Thymus (tissue), 14 donors: ENCODE measurements at places on chromosomes 2 and 18. TPM values are rescaled to one million over a fixed set of nuclear protein-coding genes. Genes with fewer than 3 reads are reported as not detected.

Gene RRM2
- 4.2 TPM for polyA plus RNA-seq

Gene IGFBP2
- polyA plus RNA-seq = 111 TPM

DNA sequence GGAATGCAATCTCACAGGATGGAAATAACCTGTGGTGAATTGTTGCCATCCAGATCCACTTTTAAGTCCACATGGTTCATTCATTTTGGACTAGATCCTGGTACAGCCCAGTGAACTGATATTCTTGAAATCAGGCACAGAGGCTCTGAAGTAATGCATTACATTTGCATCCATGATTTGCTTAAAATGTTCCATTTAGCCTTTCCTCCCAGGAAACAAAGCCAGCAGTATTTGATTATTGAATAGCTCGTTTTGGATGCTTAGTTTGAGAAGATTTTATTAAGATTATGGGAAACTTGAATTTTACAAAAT is 995.8 kb upstream of the CDH2 start:
- H3K27me3 ChIP-seq = no peaks in the 10 kb centered on the region
- no peaks in the 10 kb centered on the region for H3K36me3 ChIP-seq

GRCh38 chr2:145431181-145431951 is 911.4 kb upstream of the ZEB2 start:
- no peaks in the 10 kb centered on the region for H3K4me1 ChIP-seq
- no peak overlapping the region for H3K27ac ChIP-seq
- no peaks in the 10 kb centered on the region for H3K27me3 ChIP-seq
- no peak for DNase-seq
- no peaks in the 10 kb centered on the region for H3K36me3 ChIP-seq
- H3K4me3 ChIP-seq = no peak overlapping the region

DNA sequence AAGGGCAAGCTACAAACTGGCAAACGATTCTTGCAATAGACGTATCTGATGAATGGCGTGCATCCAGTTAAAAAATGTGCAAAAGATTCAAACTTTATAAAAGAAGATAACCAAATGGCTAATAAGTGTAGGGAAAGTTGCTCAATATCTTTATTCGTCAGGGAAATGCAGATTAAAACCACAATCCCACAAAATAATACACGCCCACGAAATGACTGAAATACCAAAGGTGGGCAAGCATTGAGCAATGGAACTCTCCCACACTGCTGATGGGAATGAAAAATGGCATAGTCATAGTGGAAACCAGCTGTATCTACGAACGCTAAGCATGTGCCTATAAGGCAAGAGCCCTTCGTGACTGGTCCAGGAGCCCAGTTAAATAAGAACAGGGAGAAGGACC is 168.6 kb upstream of the SIX2 start:
- H3K4me1 ChIP-seq = no peaks in the 10 kb centered on the region
- H3K27ac ChIP-seq = no peak overlapping the region
- H3K4me3 ChIP-seq = no peak overlapping the region
- peaks cover 16% of the 10 kb centered on the region for H3K27me3 ChIP-seq

GRCh38 chr2:159737917-159738296 is 25.6 kb downstream of the MARCHF7 start:
- H3K4me3 ChIP-seq = no peak overlapping the region
- no peak overlapping the region for H3K27ac ChIP-seq
- no peaks in the 10 kb centered on the region for H3K27me3 ChIP-seq
- DNase-seq = no peak
- no peaks in the 10 kb centered on the region for H3K4me1 ChIP-seq
- H3K36me3 ChIP-seq = peaks cover 23% of the 10 kb centered on the region

- H3K4me3 ChIP-seq = no peak overlapping the region
- H3K27ac ChIP-seq = no peak overlapping the region
- H3K27me3 ChIP-seq = no peaks in the 10 kb centered on the region
Measured at GRCh38 chr18:32366586-32367538, 103.8 kb downstream of the GAREM1 start.

DNA sequence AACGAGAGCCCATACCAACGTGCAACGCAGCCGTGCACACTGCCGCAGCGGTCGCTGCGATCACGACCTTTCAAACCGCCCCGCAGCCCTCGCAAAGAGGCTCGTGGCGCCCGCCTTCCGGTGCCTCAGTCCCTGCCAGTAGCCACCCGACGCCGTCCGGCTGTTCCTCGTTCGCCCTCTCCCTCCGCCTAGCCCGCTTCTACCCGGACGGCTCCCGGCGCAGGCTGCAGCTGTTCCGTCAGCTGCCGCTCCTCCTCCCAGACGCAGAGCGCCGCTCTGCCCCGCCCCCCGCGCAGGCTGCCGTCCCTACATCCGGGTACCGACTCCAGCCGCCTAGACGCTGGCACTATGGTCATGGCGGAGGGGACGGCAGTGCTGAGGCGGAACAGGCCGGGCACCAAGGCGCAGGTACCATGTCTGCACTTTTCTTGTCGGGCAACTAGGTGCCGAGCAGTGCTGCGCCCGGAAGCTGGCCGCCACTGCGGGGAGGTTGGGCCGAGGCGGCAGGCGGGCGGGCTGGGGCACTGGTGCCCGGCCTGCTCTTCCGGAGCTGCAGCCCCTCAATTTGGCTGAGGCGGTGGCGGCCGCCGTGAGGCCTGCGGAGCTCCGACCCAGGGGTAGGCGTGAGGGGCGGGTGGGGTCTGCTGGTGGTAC is at the start of gene MOB4:
Gene MOB4, plus strand, starts transcription at position 328 of the 654 bp plus-strand sequence. Its CDS starts 21 bp downstream, at position 349.
- peak within 1 kb of the TSS; percentile 82 for H3K4me3 ChIP-seq
- no peaks in the 10 kb centered on the region for H3K27me3 ChIP-seq
- H3K27ac ChIP-seq = peak within 1 kb of the TSS; percentile 96
- peaks cover 4% of the 10 kb centered on the region for H3K4me1 ChIP-seq
